ENCODE measurements at places on chromosomes 11 and 22.

GRCh38 chr11:62897311-62897710 is 16.6 kb downstream of the SLC3A2 start:
- no peak for DNase-seq

DNA sequence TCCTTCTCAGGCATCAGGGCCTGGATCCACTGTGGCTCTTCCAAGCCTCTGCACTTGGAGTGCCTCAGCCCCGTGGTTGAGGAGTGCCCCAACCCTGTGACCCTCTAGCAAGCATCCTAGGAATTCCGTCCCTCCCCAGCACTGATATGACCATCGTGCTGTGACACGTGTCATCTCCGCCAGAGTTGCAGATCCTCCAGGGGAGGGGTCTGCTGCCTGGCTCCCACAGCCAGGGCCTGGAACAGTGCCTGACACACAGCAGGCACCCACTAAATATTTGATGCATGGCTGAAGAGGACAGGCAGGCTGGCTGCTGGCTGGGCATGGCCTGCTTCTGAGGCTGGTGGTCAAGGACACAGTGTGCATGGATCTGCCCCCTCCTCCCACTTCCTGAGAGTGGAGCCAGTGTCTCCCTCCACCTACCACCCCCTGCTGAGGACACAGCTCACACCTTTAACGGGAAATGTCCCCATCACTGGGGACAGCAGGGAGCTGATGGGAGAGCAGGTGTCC is 1.7 kb upstream of the CD81 start:
- DNase-seq, result no peak

GRCh38 chr11:118092907-118093571 is 6.3 kb upstream of the SMIM35 start:
- DNase-seq, result no peak

GRCh38 chr11:69385832-69386427 is 92.0 kb downstream of the MYEOV start:
- DNase-seq, result no peak

- DNase-seq, result no peak
Measured at GRCh38 chr22:41578818-41579217, 10.8 kb downstream of the PMM1 start.

DNA sequence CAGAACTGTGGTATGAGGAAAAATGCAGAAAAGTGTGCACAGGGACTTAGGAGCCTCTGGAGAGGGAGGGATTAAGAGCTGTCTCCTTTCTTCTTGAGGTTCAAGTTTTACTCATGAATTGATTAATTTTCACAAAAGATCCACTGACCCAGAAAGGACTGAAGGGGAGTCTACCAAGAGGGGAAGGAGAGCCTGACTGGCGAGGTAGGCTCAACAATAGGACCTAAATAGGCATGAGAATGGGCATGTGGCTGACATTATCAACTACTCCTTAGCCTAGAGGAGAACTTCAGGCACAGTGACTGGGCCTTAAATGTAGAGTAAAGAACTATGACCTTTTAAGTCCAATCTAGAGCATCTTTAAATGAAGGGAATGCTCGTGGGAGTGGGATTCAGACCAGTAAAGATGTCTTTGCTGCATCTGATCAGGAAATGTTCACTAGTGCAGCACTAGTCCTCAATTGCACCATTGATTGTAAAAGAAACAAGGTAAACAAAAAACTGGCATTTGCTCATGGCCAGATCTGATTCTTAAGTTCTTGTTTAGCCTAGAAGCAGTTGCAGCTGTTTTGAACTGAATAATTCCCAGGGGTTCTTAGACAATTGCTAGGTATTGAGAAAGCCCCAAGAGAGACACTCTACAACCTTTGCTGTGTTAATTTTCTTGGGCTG is 135.6 kb downstream of the RAB38 start:
- no peak for DNase-seq

DNA sequence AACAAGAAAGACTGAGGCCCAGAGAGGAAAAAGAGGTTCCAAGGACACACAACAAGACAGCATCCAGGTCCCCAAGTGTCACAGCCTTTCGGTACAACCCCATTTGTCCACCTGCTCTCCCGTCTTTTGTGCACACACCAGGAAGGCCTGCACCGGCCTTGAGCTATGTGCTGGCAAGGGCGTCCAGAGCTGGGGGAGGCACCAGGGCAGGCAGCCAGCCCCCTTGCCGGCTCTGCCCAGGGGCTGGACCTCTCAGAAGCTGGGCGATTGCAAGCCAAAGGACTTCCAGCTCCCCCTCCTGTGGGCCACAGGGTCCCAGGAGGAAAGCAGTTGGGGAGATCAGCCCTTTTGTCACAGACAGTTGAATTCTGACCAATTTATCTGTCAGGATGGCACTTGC is 210.5 kb downstream of the MN1 start:
- DNase-seq, result no peak

DNA sequence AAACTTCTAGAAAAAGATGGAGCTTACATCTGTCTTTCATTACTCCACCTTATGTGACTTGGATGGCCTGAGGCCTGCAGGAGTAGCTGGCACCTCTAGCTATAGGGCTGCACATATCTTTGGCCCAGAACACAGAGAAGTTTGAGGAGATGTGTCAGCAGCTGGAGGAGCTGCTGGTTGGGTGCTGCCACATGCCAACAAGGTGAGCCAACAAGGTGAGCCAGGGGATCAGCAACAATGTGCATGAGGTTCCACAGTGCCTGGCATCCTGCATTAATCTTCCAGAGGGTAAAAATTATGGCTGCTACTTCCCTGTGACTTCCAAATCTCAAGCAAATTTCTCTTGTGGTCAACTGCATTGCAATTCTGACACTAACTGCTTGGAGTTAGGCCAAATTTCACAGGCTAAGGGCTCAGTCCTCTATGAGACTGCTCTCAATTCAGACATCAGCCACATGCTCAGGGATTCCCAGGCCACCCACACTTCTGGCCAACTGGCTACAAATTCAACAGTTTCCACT is 16.0 kb downstream of the RBM7 start:
- DNase-seq, result no peak

Data from mesothelial cell of epicardium (in vitro differentiated cells).